ENCODE measurements at places on chromosomes 5 and 9.

- DNase-seq: no peak
These were observed 108.6 kb downstream of the SERINC5 start for GRCh38 chr5:80147119-80147815.

DNA sequence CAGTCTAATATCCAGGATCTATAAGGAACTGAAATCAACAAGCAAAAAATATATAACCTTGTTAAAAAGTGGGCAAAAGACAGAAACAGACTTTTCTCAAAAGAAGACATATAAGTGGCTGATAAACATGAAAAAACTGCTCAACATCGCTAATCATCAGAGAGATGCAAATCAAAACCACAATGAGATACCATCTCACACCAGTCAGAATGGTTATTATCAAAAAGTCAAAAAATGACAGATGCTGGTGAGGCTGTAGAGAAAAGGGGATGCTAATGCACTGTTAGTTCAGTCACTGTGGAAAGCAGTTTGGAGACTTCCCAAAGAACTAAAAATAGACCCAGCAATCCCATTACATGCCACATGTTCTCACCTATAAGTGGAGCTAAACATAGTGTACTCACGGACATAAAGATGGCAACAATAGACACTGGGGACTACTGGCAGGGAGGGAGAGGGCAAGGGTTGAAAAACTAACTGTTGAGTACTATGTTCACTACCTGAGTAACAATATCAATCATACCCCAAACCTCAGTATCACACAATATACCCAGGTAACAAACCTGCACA lies 11.7 kb upstream of the TSSK1B start:
- no peak for DNase-seq

DNA sequence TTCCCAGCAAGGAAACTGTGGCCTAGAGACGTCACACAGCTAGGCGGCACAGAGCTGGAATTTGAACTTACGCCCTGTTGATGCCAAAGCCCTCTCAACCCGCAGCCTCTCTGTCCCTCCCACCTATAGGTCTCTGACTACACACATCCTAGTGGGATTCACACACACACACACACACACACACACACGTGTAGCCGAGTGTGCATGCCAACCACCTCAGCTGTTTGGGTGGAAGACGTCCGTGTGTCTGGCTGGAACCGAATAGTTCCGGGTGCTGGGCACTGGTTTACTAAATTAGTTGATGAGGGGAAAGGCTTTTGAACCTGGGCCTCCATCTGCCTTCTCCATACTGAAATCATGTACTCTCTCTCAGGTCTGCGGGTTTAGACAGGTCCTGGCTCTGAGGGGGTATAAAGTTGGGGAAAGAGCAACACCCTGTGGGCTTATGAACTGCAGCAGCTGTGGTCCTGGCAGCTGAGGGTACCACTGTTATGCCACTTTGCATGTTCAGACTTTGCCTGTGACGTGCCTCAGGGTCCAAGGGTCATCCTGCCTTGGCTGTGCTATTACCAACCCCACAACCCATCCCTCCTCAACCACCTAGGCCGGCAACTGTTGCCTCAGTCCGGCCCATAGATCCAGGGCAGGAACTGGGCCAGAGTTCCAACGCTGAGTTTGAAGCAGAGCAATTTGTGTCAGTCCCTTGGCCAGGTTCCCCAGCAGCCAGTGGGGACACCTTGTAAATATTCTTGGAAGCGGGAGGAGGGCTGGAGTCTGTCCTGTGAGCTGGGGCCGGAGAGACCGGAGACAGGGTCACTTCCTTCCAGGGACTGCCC lies 50.5 kb downstream of the PSD2 start:
- DNase-seq: no peak

DNA sequence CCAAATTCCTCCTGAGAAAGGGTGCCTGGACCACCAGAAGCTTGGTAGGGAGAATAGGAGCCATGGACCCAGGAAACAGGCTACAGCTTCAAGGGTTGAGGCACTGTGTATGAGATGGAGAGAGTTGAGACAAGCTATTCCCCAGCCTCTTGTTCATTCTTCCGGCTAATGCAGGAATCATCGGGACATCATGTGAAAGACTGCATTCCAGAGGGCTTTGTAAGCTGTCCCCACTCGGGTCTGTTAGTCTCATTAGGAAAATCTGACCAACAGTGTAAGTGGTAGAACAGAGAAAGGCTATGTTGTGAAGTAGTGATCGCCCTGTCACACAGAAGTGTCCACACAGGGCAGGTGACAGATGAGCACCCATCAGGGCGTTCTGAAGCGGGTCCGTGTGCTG lies 81.4 kb downstream of the GABBR2 start:
- peak; percentile 63 for DNase-seq

GRCh38 chr9:85425153-85425611 lies 316.6 kb downstream of the AGTPBP1 start:
- DNase-seq: peak; percentile 65

- DNase-seq: peak; percentile 20
These were observed 744 bp downstream of the TARS1 start for GRCh38 chr5:33441241-33442177.

GRCh38 chr5:104821606-104822005 lies 1259.0 kb upstream of the NUDT12 start:
- no peak for DNase-seq

DNA sequence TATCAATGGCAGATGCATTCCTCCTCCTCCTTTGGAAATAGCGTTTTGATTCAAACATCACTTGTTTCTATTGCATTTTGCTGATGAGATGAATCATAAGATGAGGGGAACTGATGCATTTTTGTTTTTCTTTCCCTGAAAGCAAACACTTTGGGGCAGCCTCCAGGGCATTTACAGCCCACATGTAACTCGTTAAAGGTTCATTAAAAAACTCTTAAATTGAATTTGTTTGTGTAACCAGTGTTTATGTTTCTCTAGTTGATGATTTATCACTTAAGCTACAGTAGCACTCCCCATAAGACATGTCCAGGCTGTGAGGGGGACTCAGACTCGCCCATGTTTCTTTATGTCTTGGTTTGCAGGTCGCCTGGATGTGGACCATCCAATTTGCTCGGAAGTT lies 246.1 kb upstream of the ANKH start:
- no peak for DNase-seq

DNA sequence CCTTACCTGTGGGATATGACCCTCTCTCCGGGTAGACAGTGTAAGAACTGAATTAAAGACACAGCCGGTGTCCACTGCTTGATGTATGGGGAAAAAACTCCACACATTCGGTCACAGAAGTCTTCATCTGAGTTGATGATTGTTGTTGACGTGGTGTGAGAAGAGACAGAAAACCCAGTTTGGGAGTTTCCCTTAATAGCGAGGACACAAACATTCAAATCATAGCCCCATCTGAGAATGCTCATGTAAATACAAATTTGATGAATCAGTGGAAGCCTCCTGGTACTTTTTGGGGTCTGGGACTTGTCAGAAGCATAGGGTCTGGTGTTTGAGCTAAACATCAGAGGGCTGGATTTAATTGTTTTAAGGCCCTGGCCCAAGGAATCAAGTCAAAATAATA lies 11.0 kb downstream of the HAVCR1 start:
- DNase-seq: no peak

GRCh38 chr9:121386442-121387175 lies 16.6 kb upstream of the STOM start:
- no peak for DNase-seq

DNA sequence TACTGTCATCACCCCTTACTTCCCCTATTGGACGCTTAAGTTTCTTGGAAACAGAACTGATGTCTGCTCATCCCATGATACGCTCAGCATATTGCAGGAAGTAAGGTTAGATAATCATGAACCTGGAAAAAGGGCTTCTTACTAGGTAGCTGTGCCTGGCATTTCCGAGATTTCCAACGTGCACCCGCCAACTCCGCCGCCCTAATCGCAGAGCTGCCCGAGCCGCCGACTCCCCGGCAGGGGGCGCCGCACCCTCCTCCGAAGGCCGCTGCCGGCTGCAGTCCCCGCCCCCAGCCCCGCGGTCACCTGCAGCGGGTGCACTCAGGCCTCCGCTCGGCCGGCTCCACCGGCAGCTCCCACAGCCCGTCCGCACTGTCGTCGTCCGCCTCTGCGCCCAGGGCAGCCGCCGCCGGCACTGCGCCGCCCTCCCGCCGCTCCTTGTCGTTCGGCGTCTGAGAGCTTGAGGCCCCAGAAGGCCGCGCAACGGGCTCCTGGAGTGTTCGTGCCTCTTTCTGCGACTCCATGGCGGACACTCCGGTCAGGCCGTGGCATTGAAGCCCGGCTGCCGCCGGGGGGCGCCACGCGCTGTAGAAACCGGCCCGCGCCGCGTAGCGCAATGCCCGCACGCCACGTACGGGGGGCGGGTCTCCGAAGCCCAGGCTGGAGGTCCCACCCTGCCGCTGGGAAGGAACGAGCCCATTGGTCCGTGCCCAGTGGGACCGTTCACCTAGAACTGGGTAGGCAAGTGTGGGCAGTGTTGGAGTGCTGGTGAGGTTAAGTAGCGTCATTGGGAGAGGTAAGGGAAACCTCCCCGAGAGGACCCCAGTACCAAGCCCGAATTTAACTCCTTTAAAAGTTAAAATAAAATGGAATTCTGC lies at the start of gene DTWD2:
Gene DTWD2 (minus strand): TSS at position 560 of the 878 bp plus-strand sequence. CDS start 36 bp downstream, at position 524.
- DNase-seq: peak; percentile 100

GRCh38 chr5:177358370-177358819 lies 671 bp downstream of the RGS14 start:
- DNase-seq: no peak

DNA sequence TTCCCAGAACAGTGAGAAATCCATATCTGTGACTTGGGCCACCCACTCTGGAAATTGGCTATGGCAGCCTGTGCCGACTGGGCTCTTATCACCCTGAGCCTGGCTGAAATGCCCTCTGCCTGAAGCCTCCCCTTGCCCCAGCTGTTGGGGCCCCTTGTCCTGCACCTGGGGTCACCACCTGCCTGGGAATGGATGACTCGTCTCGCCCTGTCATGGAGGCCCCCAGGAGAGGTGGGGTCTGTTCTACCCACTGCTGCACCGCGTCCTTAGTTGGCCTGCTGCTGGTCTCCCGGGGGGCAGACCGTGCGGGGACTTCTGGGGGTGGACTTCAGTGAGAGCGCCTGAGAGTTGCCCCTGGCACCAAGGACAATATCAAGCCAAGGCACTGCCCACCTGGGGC lies 46.6 kb upstream of the COL5A1 start:
- no peak for DNase-seq

DNA sequence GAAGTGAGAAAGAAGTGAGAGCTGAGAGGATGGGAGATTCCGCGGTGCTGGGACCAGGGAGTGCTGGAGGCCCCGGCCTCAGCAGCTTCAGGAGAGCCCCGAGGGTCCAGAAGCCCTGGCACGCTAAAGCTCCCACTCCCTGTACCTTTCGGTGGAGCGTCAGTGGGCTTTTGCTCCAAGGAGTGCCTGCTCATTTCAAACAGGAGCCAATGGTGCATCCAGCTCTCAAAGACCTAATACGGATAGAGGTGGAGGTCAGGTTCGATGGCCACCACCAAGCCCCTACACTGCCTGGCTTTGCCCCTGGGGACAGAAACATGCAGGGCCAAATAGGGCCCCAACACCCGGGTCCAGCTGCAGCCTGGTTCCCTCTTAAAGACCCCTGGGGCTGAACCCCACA lies 8.2 kb downstream of the CD74 start:
- no peak for DNase-seq

GRCh38 chr5:170630226-170630625 lies 126.4 kb downstream of the KCNIP1 start:
- DNase-seq: no peak

DNA sequence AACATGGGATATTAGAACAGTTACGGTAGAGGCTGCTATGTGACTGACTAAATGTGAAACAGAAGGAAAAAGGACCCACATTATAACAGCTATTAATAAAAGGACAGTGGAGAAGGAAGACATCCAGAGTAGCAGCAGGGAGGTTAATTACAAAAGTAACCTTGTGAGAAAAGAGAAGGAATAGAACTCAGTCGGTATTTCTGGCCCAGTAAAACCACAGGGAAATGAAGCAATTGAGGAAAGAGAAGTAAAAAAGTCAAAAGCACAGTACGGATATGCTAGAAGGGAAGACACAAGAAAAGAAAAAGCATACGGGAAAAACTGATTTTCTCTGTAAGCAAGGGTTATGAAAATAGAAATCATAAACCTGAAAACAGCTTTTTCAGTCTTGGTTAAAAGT lies 164.7 kb downstream of the RFX3 start:
- DNase-seq: no peak

GRCh38 chr5:40397091-40397490 lies 282.6 kb upstream of the PTGER4 start:
- no peak for DNase-seq

GRCh38 chr5:43245724-43246385 lies 53.8 kb downstream of the NIM1K start:
- no peak for DNase-seq

- no peak for DNase-seq
These were observed 439.1 kb downstream of the NR2F1-AS1 start for GRCh38 chr5:93141969-93142368.
